Stimulated activated naive CD8-positive, alpha-beta T cell treated with anti-CD3 and anti-CD28 coated beads, Interleukin-15, amount 100 ng/mL, for 72 hours (primary cell): ENCODE measurements at places on chromosomes 7 and 10.
A peak's percentile ranks its signal among the peaks of the same experiment; 100 is the strongest.

GRCh38 chr10:130809761-130810515 is 501.6 kb downstream of the TCERG1L start:
- DNase-seq: no peak

DNA sequence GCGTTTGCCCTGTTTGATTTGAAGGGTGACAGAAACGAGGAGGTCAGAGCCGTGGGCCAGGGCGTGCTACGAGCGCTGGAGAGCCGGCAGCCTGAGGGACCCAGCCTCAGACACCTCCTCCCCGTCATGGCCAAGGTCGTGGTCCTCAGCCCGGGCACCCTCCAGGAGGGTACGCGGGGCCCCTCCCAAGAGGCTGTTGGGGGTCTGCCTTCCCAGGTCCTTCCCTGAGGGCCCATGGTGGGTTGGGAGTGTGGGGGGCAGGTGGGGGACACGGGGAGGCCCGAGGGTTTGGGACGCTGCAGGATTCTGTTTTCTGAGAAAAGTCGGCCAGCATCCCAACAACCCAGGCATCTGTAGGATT is 7.8 kb downstream of the AP5Z1 start:
- DNase-seq: no peak

DNA sequence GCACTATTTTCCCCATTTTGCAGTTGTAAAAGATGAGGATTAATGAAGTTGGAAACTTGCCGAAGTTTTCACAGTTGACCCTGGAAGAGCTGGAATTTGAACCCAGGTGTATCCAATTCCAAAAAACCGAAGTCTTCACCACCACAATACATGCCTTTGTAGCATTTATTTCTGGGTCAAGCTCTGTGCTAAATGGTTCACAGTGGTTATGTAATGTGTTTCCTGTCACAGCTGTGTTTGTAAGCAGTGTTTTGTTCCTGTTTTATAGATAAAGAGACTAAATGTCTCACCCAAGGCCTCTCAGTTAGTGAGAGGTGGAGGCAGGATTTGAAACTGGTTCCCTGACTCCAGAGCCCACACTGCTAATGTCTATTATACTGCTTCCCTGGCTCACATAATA is 17.6 kb downstream of the SFTPA2 start:
- no peak for DNase-seq

- peak; percentile 35 for DNase-seq
Measured at GRCh38 chr7:1054861-1055450, 10.6 kb downstream of the GPR146 start.

DNA sequence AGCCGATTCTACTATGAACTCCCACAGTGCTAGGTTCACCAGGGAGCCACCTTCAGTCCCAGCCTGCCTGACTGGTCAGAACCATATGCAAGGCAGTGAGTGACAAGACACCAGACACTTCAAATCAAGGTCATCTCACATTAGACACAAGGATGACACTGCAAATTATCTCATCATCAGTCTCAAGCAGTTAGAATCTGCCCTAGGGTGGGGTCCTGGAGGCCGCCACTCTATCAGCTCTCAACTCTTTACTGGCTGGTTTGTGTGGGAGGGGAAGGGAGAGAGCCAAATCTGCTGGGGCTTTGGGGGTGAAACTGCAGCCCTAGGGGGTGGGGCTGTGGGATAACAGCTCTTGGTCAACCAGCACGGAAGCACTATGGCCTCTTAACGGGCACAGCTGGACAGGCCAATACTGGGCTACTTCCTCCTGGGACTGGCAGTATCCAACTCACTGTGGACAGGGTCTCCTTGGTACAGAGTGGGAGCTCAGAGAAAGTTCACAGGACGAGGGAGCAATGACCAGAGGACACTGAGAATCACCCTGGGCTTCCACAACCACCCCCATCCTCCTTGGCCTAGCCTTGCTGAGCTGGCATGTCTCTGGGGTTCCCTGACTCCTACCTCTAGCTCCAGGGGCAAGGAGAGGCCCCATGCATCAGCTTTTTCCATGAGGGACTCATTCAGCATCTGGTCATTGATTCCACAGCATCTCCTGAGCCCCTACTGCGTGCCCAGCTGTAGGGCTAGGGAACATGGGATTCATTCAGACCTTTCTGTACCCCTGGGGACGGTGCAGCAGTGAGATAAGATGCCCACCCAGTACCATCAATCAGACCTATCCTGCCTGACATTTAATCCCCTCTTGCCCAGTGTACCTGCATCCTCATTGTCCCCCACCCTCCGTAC is 5.4 kb downstream of the GPRIN2 start:
- DNase-seq: no peak

- no peak for DNase-seq
Measured at GRCh38 chr10:88389456-88389855, 193.7 kb downstream of the RNLS start.

GRCh38 chr10:10911471-10911921 is 106.2 kb upstream of the CELF2 start:
- no peak for DNase-seq
